ENCODE measurements at places on chromosomes 3 and 15. TPM values are rescaled to one million over a fixed set of nuclear protein-coding genes. Genes with fewer than 3 reads are reported as not detected.

The RPL39L gene
- 9.7 TPM for total RNA-seq

The CP gene
- 1.0 TPM for total RNA-seq

The TERC gene
- 446 TPM for total RNA-seq

The STARD5 gene
- total RNA-seq: 2.1 TPM

The NFKBIZ gene
- total RNA-seq: 31.8 TPM

The RLBP1 gene
- not detected for total RNA-seq

The LIPH gene
- not detected for total RNA-seq

The SEMA7A gene
- total RNA-seq: 0.51 TPM

The AP3B2 gene
- 0.17 TPM for total RNA-seq

The SH3GL3 gene
- total RNA-seq: not detected

The NRG4 gene
- total RNA-seq: 0.05 TPM

The PPARG gene
- 69.4 TPM for total RNA-seq

The CLEC3B gene
- total RNA-seq: 6.3 TPM

The KCNAB1 gene
- 0.17 TPM for total RNA-seq

The ARRDC4 gene
- 3.1 TPM for total RNA-seq

The TMEM40 gene
- total RNA-seq: not detected

The DNAH1 gene
- 5.6 TPM for total RNA-seq

The FILIP1L gene
- total RNA-seq: 42.7 TPM

The STRC gene
- total RNA-seq: not detected

The SLC28A2 gene
- not detected for total RNA-seq

The MNS1 gene
- 0.74 TPM for total RNA-seq

The ZBED2 gene
- not detected for total RNA-seq

The FEZF2 gene
- total RNA-seq: not detected

The RTP4 gene
- 3.1 TPM for total RNA-seq

The DNASE1L3 gene
- total RNA-seq: 1.7 TPM

The THSD4 gene
- 34.2 TPM for total RNA-seq

The LRRIQ4 gene
- not detected for total RNA-seq

The CCR2 gene
- total RNA-seq: not detected

The LACTB gene
- total RNA-seq: 45.1 TPM
